EL (cell line): ENCODE measurements at places on chromosomes 13 and 19.
A peak's percentile ranks its signal among the peaks of the same experiment; 100 is the strongest.

GRCh38 chr19:10510301-10510802, 6.9 kb downstream of the S1PR5 start:
- DNase-seq: no peak

DNA sequence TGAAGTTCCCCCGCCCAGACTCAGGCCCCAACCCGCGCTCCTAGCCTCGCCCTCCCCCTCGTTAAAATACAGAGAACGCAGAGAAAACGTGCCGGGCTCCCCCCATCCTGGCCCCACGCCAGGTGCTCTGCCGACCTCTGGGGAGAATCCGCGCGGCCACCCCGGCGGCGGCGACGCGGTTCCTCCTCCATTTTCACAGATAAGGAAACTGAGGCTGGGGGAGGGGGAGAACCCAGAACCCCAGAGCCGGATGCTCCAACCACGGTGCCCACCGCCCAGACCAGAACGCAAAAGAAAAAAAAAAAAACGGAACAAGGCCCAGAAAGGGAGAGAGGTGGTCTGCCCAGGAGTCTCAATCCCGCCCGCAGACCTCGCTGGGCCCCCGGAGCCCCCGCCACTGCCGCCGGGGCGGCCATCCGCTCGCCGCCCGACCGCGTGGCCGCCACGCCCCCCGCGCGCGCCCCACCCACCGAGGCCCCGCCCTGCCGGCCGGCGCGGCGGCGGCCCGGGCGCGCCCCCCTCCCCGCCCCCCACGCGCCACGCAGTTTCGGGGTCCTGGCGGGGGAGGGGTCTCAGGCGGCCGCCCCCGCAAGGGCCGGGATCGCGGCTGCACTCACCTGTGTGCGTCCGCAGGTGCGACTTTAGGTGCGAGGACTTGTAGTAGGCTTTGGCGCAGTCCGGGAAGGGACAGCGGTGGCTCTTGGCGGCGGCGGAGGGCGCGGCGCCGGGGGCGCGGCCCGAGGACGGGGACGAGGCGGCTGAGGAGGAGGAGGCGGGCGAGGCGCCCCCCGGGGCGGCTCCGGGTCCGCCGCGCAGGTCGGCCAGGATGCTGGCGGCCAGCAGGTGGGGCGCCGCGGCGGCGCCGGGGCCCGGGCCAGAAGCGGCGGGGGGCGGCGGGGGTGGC, 703 bp downstream of the KLF16 start:
- DNase-seq: peak; percentile 42

DNA sequence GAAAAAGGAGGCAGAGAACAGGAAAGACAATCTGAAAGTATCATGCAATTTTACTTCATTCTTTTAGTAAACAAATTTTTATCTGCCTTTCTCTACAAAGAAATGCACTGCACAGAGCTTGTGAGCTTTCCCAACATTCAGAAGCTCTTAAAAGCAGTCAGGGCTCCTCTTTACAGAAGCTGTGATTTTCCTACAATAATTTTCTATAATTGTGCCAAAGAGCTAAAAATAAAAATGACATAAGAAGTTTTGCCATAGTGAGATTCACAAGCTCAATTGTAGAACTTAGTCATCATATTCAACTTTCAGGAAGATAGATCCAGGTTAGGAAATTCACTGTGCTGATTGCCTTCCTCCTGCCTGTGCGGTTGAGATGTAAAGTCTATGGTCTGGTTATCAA, 341.4 kb downstream of the PCDH9 start:
- no peak for DNase-seq

- peak; percentile 43 for DNase-seq
Observed at GRCh38 chr13:83085186-83085900, 796.9 kb downstream of the SLITRK1 start.

DNA sequence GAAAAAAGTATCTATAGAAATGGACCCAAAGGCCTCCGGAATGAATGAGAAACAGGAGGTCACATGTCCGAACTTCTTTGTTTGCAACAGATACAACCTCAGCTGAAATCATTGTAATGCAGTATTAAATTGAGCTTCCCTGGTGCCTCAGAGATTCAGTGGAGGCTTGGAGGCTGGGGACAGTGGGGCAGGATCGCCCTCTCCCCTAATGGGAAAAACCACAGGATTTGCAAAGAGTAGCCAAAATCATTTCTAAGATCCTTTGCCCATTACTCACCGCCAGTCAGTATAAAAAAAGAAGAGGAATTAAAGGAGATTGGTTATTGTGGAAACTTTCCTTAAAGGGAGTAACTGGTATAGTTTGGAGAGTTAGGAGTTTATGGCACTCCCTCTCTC, 30.4 kb upstream of the IRS2 start:
- DNase-seq: peak; percentile 67

- no peak for DNase-seq
Observed at GRCh38 chr19:23822735-23823134, 64.0 kb upstream of the ZNF681 start.

DNA sequence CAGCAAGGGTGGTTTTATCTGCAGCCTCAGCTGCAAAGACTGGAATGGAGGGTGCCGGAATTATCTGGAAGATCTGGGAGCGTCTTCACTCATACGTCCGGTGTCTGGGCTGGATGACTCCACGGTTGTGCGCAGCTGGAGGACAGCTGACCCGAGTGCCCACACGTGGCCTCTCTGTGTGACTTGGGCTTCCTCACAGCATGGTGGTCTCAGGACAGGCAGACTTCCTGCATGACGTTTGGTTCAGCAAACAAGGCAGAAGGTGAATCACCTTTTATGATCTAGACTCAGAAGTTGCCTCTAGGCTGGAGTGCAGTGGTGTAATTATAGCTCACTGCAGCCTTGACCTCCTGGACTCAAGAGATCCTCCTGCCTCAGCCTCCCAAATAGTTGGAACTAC, 33.2 kb downstream of the CACNG6 start:
- DNase-seq: no peak

GRCh38 chr13:114230117-114230516, 4.6 kb upstream of the CDC16 start:
- DNase-seq: no peak

DNA sequence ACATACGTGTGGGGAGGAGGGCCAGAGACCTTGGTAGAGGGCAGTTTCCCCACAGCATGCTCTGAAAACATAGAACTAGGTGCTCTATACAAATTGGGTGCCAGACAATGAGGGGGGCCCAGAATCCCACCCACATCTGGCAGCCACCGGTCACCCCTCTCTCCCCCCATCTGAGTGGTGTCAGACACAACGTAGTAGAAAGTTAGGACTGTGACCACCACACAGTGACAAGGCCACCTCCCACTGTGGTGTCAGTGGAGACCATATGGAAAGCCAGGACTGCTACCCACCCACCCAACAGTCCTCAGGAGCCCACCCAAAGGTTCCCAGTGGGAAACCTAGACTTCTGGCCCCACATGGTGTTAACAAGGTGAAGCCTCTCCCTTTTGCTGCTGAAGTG, 2.1 kb upstream of the ATP4B start:
- no peak for DNase-seq

GRCh38 chr13:102587916-102588315, 8.9 kb upstream of the TPP2 start:
- no peak for DNase-seq

DNA sequence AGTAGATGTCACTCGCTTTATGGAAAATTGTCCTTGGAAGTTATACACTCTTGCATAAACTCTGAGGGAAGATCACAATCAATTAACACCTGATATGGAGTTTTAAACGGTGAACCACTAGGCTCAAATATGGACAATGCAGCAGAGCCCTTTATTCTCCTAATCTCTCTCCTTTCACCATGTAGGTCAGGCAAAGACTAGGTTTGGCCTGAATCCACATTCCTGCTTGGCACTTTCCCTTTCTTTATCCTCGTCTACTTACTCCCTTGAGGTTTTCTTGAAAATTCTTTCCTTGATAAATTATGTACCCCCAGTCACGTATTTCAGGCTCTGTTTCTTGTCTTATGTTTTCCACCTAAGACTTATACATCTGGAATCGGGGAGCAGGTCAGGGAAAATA, 751.7 kb downstream of the DACH1 start:
- DNase-seq: no peak

GRCh38 chr19:30159636-30160035, 212.5 kb upstream of the ZNF536 start:
- no peak for DNase-seq

DNA sequence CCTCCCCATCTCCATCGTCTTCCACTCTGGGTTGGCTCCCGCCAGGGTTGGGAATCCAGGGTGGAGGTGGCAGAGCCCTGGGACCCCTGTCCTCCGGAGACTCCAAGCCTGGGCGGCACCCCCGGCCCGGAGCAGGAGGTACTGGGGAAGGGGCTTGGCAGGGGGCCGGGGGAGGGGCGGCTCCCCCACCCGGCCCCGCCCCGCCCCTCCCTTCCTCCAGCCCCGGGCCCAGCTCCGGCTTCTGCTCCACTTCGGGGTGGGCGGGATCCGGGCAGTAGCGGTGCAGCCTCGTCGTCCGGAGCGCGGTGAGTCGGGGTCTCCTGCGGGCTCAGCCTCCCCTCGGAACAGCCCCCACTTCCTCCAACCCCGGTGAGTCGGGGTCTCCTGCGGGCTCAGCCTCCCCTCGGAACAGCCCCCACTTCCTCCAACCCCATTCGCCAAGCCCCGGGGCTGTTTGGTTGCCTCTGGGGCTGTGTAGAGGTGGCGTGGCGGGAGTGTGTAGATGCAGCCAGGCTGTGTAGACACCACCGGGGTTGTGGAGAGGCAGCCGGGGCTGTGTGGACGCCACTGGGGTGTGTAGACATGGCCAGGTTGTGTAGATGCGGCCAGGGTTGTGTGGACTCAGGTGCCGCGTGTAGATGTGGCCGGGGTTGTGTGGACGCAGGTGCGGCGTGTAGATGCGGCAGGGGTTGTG, at the start of gene TMPRSS9:
TMPRSS9 (plus strand) TSS at position 274 of the 694 bp plus-strand sequence. CDS start 29,521 bp downstream, outside the sequence.
- DNase-seq: no peak

DNA sequence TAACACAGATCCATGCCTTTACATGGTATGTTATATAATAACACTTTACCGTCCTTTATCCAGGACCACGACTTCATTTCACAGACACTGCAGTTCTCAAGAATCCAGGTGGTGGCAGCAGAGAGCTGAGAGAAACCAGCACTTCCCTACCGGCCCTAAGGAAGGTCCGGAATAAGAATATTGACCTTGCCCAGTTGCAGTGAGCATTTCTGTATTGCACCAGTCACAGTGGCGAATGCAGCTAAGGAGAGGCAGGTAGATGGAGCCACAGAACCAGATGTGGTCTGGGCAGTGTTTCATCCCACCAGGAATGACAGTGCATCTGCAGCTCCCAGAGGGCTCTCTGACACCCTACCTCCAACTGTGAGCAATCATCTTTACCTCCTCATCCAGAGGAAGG, 44.6 kb downstream of the ZNF787 start:
- DNase-seq: peak; percentile 49
